ENCODE measurements at places on chromosomes 13 and 19.

DNA sequence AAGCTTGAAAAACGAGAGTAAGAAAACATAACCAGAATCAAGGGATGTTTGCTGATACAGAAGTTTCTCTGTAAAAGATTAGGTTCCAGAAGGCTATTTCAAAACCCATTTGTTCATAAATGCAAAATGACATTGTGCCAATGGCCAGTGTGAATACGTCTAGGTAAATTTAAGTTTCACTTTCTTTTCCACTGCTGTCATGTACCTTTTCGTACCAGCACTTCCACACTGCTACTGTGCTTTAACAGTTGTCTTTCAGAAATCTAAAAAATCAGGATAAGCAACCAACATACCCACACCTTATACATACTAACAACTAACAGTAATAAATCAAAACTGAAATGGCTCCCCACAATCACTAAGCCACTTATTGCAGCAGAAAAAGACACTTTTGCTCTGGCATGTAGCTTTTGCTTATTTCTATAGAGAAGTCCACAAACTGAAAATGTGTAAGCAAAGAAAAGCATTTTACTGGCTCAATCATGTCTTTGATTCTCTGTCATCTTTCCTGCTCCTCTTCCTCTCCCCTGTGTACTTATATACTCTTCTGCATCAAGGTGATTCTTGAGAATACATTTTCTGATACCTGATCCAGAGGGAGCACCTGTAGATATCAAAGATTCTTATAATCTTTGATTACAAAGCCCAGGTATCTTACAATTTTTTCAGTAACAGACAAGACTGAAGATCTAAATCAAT lies 34.3 kb downstream of the ELF1 start:
- peak; percentile 82 for DNase-seq

GRCh38 chr13:112554214-112554850 lies 33.6 kb downstream of the TUBGCP3 start:
- DNase-seq, result no peak

- DNase-seq, result no peak
Measured at GRCh38 chr13:51619614-51620013, 35.4 kb downstream of the WDFY2 start.

DNA sequence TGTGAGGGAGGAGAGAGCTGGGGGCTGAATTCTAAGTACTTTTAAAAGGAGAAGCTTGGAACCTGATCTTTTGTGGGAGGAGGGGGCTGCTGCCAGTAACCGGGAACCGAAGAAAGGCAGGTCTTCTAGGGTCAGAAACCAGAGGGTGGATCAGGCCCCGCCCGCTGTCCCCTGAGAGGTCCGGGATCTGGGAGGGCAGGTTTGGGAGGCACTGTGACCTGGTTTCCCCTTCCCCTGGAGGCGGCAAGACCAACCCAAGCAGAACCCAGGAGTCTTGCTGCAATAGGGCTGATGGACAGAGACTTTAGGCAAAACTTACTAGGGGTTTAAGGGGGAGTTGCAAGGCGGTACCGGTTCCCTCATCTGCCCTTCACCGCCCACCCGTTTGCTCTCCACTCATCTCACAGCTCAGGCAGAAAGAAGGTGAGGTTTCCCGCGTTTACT lies 707 bp upstream of the KLK8 start:
- no peak for DNase-seq

- DNase-seq, result peak; percentile 60
Measured at GRCh38 chr19:3176715-3177501, 1.7 kb upstream of the S1PR4 start.

Measured in CD4-positive, alpha-beta T cell treated with Interferon alpha-2 for 1 hour (primary cell).